Brain pericyte (primary cell): ENCODE measurements at places on chromosomes 5 and 9.

DNA sequence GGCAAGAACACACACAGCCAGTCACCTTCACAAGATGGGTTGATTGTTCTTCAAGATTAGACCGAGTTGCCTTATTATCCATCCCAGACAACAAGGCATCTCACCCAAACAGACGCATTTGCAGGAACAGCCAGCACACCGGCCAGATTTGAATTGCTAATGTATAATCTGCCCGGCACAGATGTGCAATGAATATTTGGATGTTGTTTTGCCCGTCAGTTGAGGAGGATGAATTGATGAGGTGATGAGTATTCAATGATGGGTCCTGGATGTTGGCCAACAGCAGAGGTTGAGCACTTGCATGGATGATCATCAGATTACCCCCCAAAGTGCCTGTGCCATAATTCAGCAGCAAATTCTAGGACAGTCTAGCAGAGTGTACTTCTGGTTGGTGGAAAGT lies 20.1 kb downstream of the ALG2 start:
- DNase-seq, result no peak

- DNase-seq, result no peak
These were observed 2.5 kb downstream of the TLE1 start for GRCh38 chr9:81686614-81687520.

DNA sequence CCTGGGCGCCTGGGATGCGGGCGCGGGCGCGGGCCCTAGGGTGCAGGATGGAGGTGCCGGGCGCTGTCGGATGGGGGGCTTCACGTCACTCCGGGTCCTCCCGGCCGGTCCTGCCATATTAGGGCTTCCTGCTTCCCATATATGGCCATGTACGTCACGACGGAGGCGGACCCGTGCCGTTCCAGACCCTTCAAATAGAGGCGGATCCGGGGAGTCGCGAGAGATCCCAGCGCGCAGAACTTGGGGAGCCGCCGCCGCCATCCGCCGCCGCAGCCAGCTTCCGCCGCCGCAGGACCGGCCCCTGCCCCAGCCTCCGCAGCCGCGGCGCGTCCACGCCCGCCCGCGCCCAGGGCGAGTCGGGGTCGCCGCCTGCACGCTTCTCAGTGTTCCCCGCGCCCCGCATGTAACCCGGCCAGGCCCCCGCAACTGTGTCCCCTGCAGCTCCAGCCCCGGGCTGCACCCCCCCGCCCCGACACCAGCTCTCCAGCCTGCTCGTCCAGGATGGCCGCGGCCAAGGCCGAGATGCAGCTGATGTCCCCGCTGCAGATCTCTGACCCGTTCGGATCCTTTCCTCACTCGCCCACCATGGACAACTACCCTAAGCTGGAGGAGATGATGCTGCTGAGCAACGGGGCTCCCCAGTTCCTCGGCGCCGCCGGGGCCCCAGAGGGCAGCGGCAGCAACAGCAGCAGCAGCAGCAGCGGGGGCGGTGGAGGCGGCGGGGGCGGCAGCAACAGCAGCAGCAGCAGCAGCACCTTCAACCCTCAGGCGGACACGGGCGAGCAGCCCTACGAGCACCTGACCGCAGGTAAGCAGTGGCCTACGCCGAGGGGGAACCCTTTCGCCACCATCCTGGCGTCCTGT lies at the start of gene EGR1:
Gene EGR1 (plus strand): TSS at position 219 of the 864 bp plus-strand sequence. CDS start 283 bp downstream, at position 502.
- DNase-seq, result peak; percentile 81

DNA sequence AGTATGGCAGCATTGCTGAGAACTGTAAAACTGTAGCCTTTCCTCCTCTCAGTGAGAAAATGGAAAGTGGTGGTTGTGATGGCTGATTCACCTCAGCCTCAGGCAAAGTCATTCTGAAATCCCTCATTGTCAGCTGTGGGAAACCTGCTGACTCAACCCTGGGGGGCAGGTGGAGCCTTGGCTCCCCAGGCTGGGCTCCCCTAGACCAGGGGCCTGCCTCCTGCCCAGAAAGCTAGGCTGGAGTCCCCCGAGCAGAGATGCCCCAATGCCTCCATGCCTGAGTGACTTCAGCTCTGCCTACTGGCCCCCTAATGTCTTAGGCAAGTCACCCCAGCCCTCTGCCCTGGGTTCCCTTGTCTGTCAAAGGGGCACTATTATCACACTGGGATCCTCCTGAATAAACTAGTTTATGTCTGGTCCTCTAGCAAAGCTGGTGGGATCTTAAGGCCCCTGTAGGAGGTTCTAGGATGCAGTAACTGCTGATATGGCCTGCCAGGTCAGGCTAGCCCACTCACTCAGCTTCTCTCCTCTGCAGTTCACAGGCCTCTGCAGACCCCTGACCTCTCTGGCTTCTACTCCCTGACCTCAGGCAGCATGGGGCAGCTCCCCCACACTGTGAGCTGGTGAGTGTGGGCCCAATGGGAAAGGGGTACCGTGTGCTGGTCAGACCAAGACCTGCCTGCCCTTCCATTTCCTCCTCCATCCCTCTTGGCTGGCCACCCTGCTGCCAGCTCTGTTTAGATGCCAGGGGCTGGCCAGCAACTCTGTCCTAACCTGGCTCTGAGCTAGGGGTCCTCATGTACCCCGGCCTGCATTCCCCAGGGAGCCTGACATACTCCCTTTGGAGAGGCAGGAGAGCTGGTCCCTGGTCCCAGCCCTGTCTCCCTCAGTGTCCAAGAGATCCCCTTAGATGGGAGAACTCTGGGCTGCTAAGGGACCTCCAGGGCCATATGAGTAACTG lies 24.2 kb downstream of the TCF7 start:
- DNase-seq, result no peak

DNA sequence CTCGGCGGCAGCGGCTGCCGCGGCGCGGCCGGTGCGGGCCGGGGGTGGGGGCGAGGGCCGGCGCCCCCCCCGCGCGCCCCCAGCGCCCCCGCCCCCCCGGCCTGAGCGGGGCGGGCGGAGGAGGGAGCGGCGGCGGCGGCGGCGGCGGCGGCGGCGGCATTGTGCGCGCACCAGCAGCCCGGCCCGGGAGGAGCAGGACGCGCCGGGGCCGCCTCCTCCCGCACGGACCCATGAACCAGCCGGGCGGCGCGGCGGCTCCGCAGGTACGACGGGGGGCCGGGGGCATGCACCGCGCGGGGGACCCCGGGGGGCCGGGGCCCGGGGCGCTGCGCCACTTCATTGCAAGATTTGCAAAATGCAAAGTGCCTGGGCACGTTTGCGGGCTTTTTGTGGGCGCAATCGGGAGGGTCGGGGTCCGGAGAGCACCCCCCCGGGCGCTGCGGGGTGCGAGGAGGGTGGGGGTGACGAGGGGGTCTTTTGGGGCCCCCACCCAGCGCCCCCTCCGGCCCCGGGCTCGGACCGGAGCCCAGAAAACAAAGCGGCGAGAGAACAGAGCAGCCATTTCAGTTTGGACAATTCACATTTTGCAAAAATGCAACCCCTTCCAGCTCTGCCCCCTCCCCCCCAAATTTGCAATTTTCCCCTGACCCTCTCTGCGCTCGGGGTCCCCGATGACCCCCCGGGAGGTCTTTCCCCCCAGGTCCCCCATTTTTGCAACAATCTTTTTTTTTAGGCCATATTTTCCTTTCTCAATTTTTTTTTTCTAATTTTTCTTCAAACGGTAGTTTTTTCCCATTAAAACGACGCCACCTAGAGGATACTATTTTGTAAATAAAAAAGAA lies at the start of gene ZNF618:
Gene ZNF618 (plus strand): TSS at position 159 of the 842 bp plus-strand sequence. CDS start 72 bp downstream, at position 231.
- DNase-seq, result no peak

DNA sequence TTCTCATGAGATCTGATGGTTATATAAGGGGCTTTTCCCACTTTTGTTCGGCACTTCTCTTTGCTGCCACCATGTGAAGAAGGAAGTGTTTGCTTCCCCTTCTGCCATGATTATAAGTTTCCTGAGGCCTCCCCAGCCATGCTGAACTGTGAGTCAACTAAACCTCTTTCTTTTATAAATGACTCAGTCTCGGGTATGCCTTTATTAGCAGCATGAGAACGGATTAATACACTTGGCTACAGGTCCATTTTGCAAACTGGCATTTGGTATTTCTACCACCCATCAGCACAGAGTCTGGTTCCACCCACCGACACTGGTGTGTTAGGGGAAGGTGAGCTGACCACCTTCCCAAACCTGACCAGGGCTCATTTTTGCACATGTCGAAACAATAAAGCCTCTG lies 47.9 kb upstream of the RARS1 start:
- no peak for DNase-seq

- DNase-seq, result peak; percentile 52
These were observed 509.8 kb downstream of the CCDC171 start for GRCh38 chr9:16062542-16063240.

GRCh38 chr9:112069318-112070169 lies 105.6 kb downstream of the SUSD1 start:
- no peak for DNase-seq
